ACHN (cell line): ENCODE measurements at places on chromosomes 2 and 18.
A peak's percentile ranks its signal among the peaks of the same experiment; 100 is the strongest.

DNA sequence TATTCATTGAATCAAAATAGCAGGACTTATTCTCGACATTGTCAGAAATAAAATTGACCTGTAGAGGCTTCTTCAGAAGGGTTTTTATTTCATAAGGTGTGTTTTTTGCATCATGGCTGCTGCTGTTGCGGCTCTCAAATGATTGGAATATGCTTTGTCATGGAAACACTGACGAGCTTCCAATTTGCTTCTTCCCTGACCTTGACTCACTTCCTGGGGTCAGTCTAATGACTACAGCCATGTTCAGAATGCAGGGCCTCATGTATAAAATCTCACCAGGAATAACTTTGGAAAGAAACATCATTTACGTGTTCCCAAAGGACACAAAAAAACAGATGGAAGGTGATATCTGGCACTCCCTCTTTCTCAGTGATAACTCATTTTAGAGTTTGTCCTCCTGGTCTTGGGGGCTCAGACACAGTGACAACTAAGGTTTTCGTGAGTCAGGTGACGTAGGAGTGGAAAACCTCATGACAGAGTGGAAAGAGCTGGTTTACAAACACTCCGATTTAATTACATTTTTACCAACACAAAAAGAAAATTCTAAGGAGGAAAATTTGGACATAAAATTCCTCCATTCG is 467.0 kb upstream of the RAB12 start:
- no peak for DNase-seq

DNA sequence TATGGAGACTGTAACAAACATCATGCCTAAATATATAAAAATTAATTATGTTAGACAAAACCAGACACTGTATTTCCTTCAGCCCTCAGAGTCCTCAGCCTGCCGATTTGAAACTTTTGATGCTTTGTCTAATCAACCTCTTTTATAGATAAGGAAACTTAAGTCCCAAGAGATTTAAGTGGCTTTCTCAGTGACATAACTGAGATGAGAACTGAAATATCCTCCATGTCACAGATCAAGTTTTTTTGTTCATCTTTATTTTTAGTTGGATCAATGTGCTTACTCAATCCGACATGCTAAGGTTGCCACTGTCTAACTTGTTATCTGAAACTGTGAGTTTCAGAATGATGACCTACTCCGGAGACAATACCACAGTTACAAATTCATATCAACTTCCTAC is 72.3 kb downstream of the BARD1 start:
- no peak for DNase-seq

- DNase-seq: no peak
Observed at GRCh38 chr18:41948544-41949110, 6.4 kb upstream of the PIK3C3 start.

GRCh38 chr2:66852953-66853352 is 418.0 kb downstream of the MEIS1 start:
- no peak for DNase-seq

- no peak for DNase-seq
Observed at GRCh38 chr2:1676913-1677820, 67.1 kb downstream of the PXDN start.

- DNase-seq: no peak
Observed at GRCh38 chr2:36677996-36678605, 18.4 kb upstream of the VIT start.

GRCh38 chr2:239272626-239273025 is 128.2 kb downstream of the HDAC4 start:
- DNase-seq: no peak

GRCh38 chr2:152606941-152607340 is 110.3 kb downstream of the PRPF40A start:
- no peak for DNase-seq

- no peak for DNase-seq
Observed at GRCh38 chr2:162629499-162629898, 209.1 kb downstream of the KCNH7 start.

- DNase-seq: no peak
Observed at GRCh38 chr2:181463588-181463987, 6.4 kb downstream of the ITGA4 start.

GRCh38 chr18:6414118-6414722 is 491 bp downstream of the L3MBTL4 start:
- peak; percentile 67 for DNase-seq

GRCh38 chr18:26956863-26957262 is 91.4 kb upstream of the AQP4 start:
- no peak for DNase-seq

- DNase-seq: no peak
Observed at GRCh38 chr18:58455314-58456188, 173.3 kb downstream of the ALPK2 start.

DNA sequence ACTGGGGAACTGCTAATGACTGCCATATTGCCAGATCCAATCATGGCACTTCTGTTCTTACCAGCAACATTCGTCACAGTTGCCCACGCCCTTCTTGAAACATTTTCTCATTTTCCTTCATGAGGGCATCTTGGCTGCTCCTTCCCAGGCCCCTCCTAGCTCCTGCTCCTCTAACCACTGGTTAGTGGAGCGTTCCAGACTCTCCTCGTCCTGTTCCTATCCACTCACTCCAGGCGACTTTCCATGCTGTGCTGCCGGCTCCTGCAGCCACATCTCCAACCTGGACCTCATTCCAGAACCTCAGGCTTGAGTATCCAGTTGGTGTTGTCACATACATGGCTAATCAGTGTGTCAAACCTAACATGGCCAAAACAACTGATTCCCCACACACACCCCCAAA is 1.3 kb upstream of the ADI1 start:
- DNase-seq: no peak

DNA sequence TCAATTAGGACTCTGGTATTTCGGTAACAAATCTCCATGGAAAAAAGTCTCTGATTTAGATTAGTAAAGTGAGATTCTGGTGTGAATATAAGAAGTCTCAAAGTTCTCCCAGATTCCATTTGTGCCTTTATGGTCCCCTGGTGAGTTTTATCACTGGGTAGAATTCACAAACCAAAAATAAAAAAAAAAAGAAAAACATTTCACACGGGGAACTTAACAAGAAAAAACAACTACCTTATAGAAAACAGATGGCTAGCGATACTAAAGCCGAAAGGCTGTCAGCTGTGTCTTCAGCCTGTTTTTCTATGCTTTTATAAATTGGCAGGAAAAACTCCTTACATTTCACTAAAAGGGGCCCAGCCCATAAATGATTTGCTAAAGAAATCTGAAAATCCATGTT is 50.6 kb downstream of the COL5A2 start:
- DNase-seq: no peak

- no peak for DNase-seq
Observed at GRCh38 chr2:209965723-209966122, 36.7 kb upstream of the RPE start.

DNA sequence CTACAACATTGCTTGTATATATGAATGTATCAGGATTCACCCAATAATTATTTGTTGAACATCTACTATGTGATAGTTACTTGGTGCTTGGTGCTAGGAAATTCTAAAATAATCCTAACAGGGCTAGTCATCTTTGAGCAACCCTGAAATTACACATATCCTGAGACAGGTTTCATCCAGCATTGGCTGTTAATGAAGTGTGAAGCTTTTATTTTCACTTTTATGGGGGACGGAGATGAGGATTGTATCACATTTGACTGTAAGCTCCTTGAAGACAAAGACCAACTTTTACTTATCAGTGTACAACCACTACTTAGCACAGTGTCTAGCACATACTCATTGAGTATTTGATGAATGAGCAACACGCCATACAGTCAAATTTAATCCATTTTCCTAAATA is 6.8 kb upstream of the GALM start:
- DNase-seq: no peak

GRCh38 chr2:145836986-145837385 is 1317.1 kb upstream of the ZEB2 start:
- no peak for DNase-seq

DNA sequence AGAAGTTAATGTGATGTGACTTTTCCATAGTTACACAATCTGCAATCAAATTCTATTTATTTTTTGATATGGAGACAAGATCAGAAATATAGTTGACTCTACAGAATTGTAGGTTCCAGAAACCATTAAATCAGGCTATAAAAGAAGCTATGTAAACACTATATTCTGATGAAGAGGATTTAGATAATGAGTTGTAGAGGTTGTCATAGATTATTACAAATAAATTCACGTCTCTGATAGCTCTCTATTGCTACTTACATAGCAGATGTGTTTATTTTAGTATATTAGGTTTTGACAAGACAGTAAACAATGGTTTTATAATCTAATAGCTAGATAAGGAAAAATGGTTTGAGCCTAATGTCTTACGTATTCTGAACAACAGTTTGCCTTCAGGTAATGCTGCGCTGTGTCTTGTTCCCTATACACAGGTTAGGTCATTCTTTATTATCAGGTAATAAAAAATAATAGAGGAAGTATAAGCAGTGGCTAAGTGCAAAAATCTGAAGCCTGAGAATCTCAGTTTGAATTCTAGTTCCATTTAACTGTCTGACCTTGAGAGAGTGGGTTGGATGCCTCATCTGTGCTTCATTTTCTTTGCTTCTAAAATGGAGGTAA is 93.4 kb downstream of the PPP1R1C start:
- no peak for DNase-seq

- DNase-seq: no peak
Observed at GRCh38 chr2:234847364-234847635, 104.5 kb upstream of the SH3BP4 start.

DNA sequence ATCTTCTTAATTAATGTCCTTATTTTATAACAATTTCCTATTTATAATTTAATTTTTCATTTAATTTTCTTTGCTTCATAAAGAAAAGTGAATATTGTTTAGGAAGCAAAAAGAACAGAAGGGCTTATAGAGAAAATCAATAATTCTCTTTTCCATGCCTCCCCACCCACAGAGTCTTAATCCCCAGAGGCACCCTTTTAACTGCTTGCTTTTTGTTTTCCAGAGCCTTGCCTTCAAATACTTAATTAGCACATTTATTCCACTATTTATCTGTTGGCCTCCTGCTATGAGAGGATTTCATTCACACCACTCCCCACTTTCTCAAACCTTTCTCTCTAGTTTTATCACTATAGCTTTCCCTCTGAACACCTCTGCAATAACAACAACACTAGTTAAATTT is 373.6 kb downstream of the MBD2 start:
- no peak for DNase-seq

DNA sequence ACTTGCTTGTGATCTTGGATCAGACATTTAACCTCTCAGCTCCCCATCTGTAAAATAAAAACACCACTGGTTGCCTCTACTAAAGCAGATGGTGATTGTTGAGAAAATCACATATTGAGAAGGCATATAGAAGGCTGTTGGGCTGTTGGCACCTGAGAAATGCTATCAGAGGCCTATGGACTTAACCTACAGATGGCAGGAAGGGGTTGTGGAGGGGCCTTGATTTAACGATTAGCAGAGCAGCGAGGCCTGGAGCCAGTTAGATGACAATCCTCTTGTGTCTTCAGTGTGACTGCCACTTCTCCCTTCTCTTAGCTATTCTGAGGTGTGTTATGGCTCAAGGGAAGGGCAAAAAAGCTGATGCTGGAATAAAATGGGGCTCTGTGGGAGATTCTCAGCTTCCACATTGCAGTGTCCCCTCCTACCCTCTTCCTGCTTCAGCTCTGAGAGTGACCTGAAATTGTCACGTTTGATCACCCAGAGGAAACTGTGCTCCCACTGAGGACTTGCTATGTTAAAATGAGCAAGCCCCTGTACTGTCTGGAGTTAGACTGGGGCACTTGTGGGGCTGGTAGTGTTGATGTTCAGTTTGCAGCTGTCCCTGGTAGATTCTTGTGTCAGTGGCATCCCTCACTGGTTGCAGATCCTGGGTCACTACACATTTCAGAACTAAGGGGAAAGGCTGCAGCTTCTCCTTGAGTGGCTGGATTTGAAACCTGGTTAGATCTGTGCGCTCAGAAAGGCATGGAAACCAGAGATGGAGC is 31.5 kb downstream of the CXCR4 start:
- no peak for DNase-seq

GRCh38 chr2:109069331-109070194 is 59.4 kb upstream of the SH3RF3 start:
- DNase-seq: no peak

DNA sequence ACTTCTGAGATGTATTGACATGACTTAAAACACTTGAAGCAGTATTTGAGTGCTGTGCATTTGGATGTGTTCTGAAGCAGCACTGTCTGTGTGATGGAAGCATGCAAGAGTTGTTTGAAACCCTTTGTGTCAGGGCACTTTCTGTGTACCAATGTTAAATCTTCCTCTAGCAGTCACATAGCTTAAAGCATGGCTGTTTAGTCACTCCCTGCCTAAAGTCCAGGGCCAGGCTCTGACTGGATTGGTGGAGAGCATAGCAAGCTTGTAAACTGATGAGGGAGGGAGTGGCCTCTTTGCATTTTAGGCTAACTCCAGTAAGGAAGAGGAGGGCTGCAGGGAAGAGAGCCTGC is 73.5 kb downstream of the MYO1B start:
- peak; percentile 76 for DNase-seq

DNA sequence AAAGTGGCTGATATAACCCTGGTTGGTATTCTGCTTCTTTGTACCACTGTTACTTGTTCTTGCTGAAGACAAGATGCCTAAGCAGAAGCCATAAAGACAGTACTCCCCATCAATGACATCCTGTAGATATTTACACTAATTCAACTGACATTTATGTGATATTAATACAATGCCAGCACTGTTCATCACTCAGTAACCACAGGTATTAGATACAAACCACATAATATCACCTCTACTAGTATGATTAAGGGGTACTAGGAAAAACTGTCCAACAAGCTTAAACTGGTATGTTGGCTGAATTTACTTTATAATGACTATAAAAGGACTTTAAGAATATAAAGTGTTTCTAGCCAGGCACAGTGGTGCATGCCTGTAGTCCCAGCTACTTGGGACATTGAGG is 65.8 kb downstream of the RTN4 start:
- DNase-seq: no peak

- DNase-seq: no peak
Observed at GRCh38 chr2:105797298-105797819, 52.6 kb downstream of the NCK2 start.

DNA sequence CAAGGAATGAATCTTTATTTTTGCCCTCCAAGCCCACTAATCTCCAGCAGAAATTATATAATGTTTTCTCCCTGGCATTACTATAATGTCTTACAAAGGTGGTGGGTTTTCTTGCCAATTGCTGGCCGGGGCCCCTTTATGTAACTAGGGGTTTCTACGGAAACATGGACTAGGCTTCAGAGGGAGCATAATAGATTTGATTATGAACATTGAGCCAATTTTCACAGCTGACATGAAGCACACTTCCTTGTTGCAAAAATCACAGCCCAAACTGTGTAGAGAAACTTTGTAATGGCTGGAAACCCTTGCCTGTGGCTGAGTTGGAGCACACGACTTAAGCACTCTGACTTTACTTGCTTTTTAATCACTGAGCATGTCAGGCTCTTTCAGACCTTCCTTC is 3.8 kb upstream of the CYRIA start:
- DNase-seq: no peak
